ENCODE measurements at places on chromosomes 3 and 15.

DNA sequence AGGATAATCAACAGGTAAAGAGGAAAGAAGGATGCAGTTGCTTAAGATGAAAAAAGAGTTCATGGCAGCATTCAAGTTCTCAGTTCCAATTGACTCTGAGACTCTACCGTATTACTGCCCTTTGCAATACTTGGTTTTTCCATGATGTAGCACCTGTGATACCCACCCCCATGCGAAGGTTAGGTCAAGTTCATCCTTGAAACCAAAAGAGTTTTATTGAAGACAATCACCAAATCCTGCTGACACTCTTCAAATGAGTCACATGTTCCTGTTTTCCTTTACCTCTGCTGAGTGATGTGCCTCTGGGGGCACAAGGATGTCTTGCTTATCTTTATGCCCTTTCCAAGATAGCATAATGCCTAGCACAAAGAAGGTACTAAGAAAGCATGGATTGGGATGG is 111.3 kb upstream of the SLC7A14 start:
- DNase-seq, result no peak

DNA sequence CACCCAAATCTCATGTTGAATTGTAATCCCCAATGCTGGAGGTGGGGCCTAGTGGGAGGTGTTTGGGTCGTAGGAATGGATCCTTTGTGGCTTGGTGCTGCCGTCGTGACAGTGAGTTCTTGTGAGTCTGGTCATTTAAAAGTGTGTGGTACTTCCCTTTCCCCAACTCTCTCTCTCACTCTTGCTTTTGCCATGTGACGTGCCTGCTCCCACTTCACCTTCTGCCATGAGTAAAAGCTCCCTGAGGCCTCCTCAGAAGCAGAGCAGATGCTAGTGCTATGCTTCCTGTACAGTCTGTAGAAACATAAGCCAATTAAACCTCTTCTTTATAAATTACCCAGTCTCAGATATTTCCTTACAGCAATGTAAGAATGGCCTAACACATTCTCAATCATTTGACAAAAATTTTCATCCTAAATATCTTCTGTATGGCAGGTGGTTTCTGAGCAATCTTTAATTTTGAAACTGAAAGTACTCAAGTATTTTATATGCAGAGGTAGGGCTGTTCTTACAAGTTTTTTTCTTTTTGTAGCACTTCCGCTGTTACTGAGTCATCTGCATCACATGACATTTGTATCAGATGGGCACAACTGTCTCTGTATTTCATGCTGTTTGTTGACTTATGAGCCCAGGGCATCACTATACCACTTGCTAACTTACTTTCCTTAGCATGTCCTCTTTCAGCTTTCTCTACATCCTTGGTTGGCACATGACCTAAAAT is 8.8 kb downstream of the RPL39L start:
- peak; percentile 54 for DNase-seq

DNA sequence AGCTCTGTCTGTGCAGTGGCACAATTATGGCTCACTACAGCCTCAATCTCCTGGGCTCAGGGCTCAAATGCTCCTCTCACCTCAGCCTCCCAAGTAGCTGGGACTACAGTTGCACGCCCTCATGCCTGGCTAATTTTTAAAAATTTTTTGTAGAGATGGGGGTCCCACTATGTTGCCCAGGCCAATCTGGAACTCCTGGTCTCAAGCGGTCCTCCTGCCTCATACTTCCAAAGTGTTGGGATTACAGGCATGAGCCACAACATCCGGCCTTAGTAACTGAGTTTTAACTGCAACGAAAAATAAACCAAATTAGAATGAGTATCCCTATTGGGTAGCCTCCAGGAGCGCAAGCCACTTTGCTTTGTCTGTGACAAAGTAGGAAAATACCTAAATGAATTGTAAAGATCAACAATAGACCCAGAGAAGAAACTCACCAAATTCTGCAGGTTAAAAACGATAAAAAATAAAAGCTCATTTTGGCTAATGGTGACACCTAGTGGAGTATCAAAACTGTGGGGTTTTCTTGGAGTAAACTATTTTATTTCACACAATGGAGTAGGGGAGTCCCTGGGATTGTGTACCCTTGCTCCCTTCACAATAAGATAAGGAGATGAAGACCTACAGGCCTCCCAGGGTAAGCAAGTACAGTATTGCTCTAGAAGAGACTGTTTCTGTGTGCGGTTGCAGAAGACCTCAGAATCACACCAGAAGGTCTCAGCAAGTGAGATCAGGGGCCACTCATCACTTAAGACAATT is 21.0 kb upstream of the CA12 start:
- peak; percentile 8 for DNase-seq

DNA sequence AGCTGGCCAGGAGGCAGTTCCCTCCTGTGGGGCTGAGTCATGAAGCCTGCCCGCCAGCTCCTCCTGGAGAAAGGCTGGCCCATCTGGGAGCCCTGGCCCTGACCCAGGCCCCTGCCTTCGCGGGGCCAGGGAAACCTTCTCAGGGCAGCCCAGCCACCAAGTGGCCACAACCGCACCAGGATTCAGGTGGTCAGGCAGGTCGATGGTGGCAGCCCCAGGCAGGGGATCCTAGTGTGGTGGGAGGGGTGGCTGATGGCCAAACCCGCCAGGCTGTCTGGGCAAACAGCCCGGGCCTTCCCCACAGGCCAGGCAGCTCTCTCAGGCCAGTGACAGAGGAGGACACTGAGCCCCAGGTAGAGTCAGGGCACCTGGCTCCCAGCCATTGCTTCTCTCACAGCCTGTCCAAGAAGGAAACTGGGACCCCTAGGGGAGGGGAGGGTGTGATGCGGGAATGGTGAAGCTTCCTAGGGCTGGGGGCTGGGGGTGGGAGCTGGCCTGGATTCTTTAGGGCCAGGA is 1.2 kb downstream of the TWF2 start:
- DNase-seq, result no peak

- no peak for DNase-seq
These were observed 775 bp downstream of the TTC21A start for GRCh38 chr3:39108200-39108710.

DNA sequence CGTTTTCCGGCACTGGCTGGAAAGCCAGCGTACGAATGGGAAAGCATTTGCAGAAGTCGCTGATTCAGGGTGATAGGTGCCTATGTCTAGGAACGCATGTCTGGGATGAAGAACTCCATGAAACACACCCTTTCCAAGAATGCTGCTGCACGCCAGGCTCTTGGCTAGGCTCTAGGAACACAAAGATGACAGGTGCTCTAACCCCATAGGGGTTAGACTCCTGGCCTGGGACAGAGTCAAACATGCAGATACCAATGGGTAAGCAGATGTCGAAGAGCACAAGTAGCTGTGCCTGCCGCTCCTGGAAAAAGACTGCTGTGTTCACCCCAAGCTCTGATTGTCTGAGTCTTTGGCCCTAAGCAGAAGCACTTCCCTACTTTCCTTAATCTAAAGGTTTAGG is 180.9 kb upstream of the UBE3A start:
- no peak for DNase-seq

DNA sequence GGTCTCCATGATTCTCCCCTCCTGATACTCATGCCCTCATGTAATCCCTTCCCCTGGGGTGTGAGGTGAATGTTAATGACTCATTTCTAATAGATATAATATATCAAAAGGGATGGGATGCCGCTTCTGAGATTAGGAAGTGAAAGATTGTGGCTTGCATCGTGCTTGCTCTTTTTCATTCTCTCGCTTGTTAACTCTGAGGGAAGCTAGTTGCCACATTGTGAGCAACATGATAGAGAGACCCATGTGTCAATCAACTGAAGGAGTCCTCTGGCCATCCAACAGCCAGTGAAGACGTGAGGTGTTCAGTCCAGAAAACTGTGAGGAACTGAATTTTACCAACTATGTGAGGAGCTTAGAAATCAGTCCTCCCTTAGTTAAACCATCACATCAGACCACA is 28.9 kb upstream of the DRD3 start:
- no peak for DNase-seq

DNA sequence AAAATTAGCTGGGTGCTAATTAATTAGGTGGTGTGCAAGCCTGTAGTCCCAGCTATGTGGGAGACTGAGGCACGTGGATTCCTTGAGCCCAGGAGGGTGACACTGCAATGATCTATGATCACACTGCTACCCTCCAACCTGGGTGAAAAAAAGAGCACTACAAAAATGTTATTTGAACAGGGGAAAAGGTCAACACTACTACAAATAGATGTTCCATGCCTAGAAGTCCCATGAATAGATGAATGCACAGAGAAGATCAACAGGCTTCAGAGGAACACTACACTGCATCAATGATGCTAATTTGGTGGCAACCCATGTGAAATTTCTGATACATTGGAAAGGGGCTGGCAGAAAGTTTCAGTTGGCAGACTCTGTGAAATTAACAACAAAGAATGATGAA is 105.4 kb upstream of the FHIT start:
- DNase-seq, result no peak

GRCh38 chr3:43723121-43723734 is 32.5 kb downstream of the ABHD5 start:
- DNase-seq, result no peak

GRCh38 chr3:174098746-174099145 is 701.2 kb downstream of the NLGN1 start:
- no peak for DNase-seq

GRCh38 chr3:171234298-171235010 is 207.9 kb upstream of the SLC2A2 start:
- DNase-seq, result no peak

DNA sequence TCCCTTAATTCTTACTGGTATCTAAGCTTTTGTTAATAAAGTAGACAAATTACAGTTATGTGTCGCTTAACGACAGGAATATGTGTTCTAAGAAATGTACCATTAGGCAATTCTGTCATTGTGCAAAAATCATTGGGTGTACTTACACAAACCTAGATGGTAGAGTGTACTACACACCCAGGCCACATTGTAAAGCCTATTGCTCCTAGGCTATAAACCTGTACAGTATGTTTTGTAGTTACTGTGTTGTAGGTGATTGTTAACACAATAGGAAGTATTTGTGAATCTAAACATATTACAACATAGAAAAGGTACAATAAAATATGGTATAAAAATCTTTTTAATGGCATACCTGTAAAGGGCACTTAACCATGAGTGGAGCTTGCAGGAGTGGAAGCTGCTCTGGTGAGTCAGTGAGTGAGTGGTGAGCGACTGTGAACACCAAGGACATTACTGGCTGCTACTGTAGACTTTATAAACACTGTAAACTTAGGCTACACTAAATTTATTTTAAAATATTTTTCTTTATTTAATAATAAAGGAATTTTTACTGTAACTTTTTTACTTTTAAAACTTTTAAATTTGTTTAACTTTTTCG is 47.4 kb downstream of the FSIP1 start:
- DNase-seq, result no peak

- no peak for DNase-seq
These were observed 445.1 kb upstream of the RBMS3 start for GRCh38 chr3:28835751-28836150.

DNA sequence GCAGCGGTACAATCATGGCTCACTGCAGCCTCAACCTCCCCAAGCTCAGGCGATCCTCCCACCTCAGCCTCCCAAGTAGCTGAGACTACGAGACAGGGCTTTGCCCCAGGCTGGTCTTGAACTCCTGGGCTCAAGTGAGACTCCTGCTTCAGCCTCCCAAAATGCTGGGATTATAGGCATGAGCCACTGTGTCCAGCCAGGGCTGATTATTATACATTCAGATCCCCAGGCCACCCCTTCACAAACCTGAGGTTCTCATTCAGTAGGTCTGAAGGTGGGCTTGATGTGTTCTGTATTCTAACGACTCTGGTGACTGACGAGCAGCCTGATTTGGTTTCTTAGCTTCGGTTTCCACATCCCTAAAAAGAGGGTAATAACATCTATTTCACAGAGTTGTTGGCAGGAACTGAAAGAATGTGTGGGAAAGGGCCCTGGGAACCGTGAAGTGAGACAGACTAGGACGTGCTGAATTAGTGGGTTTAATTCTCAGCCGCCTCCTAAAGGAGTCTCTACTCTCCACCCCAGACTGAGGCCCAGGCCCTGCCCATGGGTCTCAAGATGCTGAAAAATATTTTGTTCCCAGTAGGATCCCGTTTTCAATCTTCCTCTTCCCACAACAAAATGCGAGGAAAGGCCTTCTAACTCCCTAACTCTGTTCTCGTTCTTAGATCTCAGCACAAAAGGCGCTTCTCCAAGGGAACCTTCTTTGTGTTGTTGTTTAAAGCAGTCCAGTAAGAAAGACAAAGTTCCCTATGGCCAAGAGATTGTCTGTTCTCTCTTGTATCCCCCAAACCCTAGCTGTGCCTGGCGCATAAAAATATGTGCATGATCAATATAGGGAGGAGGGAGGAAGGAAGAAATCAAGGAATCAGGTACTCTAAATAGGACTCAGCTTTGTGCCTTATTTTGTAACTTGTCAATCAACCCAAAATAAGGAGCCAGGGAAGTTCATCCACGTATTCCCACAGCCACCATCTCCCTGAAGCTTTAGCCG is 210.0 kb upstream of the TOPAZ1 start:
- no peak for DNase-seq

DNA sequence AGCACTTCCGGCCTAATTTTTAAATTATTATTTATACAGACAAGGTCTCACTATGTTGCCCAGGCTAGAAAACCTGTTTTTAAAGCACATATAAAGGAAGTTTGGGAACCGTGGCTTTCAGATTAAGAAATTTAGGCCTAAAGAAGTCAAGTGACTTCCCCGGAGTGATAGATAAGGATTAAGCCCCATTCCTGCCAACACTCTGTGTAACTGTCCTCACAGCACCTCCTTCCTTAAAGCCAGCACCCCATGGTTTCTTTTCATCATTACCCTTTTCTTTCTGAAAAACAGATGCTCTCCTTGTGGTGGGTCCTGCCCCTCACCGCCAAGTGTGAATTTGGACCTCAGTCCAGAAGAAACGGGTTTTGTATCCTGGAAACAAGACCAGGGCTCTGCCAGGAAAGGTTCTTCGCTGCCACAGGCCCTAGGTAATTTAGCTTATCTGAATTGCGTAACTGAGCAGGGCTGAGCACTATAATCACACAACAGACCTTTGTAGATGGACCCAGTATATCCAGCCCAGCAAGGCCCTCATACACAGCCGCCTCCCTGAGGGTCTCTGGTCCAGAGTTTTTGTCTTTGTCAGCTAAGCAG is 231.3 kb downstream of the PLCL2 start:
- DNase-seq, result no peak

DNA sequence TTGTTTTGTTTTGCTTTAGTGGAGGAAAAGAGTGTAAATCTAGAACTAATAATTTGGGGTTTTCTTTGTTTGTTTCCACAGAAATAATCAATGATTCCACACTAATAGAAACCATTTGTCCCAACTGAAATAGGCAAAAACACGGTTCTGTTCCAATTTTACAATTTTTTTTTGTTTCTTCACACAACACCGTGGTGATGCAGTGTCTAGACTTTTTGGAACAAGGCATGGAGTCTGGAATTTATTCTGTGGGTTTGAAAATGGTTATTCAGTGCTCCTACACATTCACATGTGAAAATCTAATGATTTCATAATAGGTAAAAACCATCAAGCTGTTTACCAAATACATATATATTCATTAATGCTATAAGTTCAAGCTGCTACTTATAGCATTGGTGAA is 629.0 kb upstream of the TGFBR2 start:
- no peak for DNase-seq

Data from activated CD4-positive, alpha-beta T cell treated with anti-CD3 and anti-CD28 coated beads, Interleukin-2, amount 50 U/mL, for 24 hours (primary cell).